Chondrocyte (in vitro differentiated cells): ENCODE measurements at places on chromosomes 1 and 21. TPM values are rescaled to one million over a fixed set of nuclear protein-coding genes. Genes with fewer than 3 reads are reported as not detected.

DNA sequence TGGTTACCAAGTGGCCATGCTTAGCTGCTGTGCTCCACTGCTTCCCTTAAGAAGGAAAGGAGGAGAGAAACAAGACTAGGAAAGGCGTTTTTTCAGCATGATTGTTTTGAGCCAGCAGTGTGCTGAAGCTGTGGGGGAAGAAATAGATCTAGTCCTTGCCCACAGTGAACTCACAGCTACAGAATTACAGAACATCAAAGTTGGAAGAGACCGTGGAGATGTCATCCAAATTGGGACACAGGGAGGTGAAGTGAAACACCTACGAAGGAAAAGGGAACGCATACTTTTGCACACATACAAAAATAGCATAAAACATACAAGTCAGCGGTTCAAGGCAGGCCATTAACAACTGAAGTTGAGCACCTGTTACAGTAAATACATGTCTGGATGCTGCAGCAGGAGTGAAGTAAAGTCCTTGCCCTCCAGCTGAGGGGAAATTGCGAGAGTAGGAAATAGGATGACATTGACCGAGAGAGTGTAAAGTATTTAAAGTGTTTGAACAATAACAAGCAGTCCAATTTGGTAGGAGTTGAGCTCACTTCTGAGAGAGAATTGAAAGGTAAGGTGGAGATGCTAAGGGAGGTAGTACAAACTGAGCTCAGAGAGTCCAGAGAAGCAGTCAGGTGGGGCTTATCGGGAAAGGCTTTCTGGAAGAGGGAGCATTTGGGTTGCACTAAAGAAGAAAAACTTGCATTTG is 55.1 kb downstream of the KIRREL1 start:
- no peak for DNase-seq

DNA sequence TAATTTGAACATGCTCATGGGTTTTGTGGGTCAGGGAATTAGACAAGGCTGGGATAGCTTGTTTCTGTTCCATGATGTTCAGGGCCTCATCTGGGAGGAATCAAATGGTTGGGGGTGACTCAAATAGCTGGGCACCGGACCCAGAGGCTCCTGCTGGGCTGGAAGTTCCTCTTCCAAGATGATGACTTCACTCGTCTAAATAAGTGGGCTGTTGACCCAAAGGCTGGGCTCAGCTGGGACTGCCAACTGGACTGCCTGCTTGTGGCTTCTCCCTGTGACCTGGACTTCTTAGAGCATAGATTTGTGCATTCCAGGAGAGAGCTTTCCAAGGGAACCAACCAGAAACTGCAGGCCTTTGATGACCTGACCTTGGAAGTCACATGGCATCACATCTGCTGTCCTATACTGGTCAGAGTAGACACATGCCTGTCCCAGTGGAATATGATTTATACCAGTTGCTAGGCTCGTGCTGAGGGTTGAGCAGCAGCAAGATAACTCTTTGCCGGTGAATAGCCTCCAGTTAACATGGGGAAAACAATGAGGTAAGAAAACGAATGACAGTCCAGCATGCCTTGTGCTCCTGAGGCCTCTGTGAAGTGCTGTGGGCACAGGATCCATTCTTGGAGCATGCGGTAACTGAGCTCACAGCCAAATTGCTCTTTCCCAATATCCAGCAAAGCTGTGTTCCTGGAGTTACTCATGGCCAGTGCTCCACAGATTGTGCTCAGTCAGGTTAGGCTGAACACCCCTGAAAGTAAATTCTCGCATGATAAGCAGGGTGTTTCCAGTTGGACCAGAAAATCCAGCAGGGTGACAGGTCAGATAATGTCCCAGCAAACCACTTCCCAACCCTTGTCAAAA is 272.9 kb upstream of the TMEM51 start:
- no peak for DNase-seq

DNA sequence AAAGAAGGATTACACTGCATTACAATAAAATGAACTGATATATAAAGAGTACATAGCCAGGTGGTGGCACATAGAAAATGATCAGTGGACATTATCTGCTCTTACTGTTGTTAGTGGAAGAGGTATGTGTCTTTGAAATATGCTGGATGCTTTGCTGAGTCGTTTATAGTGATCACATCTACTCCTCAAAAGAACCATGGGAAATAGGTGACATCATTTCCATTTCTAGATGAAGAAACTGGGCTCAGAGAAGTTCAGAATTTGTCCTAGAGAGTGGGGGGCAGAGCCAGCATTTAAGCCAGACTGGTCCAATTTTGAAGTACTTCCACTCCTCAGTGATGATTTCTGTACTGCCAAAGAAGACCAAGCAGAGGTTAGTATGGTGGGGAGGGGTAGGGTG is 34.0 kb upstream of the BACH1 start:
- no peak for DNase-seq

NBPF26 gene
- 31.4 to 35.0 TPM (median 34.2 TPM) in 3 replicates for total RNA-seq

GRCh38 chr1:228963795-228964177 is 228.5 kb downstream of the RHOU start:
- no peak for DNase-seq

OR2T2 gene
- not detected in 3 replicates for total RNA-seq

GJA4 gene
- 0.87 to 11.6 TPM (median 10.7 TPM) in 3 replicates for total RNA-seq

DPT gene
- total RNA-seq: 11.3 to 30.2 TPM (median 13.0 TPM) in 3 replicates

TCHH gene
- total RNA-seq: not detected in 3 replicates

ZNF436 gene
- total RNA-seq: 17.0 to 18.6 TPM (median 17.4 TPM) in 3 replicates

DNA sequence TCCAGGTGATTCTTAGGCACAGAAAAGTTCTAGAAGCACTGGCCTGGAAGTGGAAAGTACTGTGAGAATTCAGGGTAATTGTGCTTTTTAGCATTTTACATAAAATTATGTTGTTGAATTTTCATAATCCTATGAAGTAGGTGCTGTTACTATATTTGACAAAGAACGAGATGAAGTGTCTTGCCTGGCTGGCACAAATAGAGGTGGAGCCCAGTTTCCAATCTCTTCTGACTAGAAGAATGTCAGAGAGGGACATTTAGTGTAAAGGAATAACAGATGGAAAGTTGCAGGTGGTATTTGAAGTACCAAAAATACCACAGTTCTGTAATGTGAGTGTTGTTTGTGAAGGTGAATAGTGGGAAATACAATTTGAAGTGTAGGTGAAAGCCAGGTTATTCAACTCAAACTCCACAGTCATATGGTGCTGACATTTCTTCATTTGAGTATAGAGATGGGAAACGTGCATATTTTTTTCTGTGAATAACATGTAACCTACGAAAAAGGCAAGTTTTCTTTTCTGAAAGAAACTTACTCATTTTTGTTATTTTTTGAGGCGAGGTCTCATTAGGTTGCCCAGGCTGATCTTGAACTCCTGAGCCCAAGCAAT is 3.5 kb upstream of the TMCO2 start:
- no peak for DNase-seq

- DNase-seq: no peak
Measured at GRCh38 chr1:202161151-202162046, 997 bp upstream of the PTPN7 start.

NBPF20 gene
- total RNA-seq: 2.7 to 5.7 TPM (median 3.4 TPM) in 3 replicates

LCE2B gene
- total RNA-seq: not detected in 3 replicates

- DNase-seq: no peak
Measured at GRCh38 chr1:62294261-62294660, 25.0 kb downstream of the KANK4 start.

DNA sequence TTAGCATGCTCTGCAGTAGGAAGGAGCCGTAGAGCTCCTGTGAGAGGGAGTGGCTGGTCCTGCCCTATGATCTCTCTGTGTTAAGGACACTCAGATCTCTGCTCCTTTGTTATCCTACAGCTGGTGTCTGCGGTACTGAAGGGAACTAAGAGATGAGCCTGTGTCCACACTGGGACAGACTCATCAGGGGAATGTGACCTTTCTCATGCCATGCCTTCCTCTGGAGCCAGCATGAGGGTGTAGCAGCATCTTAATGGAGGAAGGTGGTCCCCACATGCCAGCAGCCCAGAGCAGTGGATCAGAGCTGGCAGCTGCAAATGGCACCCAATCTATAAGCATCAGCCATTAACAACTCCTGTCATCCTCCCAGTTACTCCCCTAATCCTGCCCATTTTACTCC is 24.7 kb upstream of the GUCA2B start:
- DNase-seq: no peak

CAPN8 gene
- not detected in 3 replicates for total RNA-seq

HCRTR1 gene
- 0.21 to 0.45 TPM in 2 of 3 replicates, not detected in the other for total RNA-seq

DNA sequence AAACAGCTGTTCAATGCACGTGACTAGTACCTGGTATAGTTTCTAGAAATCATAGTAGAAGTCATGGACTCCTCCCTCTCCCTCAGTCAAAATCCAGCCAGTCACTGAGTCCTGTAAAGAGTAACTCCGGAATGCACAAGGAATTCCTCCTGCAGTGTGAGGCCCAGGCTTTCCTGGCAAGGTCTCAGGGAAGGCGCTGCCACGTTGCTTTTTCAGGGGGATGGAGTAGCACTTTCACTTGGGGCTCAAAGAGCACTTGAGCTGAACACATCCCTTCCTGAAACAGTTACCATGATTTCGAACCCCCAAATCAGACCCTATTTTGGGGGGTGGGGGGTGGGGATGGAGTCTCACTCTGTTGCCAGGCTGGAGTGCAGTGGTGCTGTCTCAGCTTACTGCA is 26.4 kb upstream of the LRRC8D start:
- DNase-seq: no peak

ZFP69B gene
- total RNA-seq: 7.4 to 13.4 TPM (median 11.9 TPM) in 3 replicates

- DNase-seq: no peak
Measured at GRCh38 chr1:93579891-93580290, 101.7 kb downstream of the BCAR3 start.

DNA sequence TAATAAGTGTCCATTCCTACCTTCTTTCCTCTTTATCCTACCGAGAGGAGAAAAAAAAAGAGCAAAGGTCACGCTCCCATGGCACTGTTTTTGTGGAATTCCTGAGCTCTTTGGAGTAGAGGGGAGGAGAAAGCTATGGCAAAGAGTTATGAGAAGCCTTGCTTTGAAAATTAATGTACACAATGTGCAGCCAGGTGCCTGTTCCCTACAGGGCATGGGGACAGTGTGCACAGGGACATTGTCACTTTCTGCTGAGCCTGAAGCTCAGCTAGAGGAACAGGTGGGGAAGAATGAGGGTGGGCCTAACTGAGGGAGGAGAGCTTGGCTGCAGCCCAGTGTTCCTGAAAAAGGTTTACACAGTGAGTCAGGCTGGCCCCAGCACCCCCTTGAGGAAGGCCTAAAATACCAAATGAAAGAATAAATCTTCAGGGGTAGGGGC is 66.1 kb downstream of the PLXNA2 start:
- no peak for DNase-seq

DNA sequence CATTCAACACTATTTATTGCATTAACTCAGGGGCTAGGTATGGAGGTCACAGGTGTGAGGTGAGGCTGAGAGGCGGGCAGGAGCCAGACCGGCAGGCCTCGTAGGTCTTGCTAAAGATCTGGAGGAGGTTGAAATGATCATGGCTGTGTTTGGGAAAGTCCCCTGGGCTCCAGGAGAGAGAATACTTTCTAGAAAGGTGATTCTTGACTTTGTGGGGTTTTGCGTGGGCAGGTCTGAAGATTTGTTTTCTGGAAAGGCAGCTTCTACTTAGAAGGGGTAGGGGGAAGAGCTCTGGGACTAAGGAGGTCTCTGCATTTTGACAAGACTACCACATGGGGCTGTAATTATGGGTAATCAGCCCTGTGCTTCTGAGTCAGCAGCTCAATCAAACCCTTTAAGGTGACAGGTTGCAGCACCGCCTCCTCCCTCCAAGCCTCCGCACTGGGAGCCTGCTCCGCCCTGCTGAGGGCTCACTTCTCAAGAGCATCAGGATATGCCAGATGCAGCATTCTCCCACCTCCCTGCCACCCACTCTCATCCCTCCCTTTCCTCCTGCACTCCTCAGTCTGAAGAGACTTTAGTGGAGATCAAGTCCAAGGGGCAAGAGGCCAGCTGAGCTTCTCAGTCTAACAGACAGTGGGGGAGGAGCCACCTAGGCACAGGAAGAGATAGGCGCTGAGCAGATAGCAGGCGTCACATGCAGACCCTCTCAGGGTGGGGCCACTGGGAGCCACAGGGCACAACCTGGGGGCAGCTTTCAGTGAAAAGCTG is 30.5 kb downstream of the SLC30A1 start:
- no peak for DNase-seq

DNA sequence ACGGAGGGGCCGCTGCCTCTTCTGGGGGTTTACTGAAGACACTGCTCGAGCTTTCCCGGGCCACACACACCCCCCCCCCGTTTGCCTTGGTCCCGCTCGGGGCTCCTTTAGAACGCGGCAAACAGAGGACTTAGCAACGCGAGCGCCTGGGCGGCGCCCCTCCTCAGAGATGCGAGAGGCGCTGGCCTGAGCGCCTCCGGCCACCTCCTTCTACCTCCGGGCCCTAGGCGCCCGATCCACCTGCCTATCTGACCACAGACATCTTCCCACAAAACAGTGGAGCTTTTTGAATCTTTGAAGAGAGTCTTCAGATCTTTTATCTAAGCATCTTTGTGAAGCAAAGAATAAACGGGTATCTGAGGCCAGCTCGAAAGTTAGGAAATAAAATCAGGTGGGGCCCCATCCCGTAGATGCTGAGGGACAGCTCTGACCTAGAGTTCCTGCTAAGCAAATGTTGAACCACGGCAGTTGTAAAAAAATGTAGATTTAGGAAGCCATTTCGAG is 436 bp upstream of the TTLL7 start:
- DNase-seq: no peak

ZNF593OS gene
- not detected in 3 replicates for total RNA-seq

KCNQ4 gene
- 0.60 to 3.4 TPM (median 3.0 TPM) in 3 replicates for total RNA-seq

- no peak for DNase-seq
Measured at GRCh38 chr1:89918127-89918793, 76.7 kb upstream of the ZNF326 start.

DNA sequence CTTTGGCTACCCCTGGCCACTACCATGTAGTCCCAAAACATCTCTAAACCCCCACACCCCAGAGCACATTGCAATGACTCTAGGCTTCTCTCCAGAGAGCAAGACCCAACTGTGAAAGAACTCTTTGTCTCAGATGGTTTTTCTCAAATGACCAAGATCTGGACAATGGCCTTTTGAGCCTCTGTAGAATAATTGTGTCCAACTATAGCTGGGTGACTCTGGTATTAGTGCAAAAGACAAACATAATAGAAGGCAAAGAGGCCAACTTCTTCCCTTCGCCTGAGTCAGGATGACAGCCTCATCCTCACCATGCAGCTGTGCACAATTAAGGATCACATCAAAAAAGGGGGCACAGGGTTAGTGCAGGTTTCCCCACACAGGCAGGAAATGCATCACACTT is 139.6 kb downstream of the BRINP2 start:
- DNase-seq: no peak

GRCh38 chr1:84956097-84956496 is 40.8 kb downstream of the MCOLN2 start:
- no peak for DNase-seq

GNG12 gene
- total RNA-seq: 78.2 to 93.0 TPM (median 91.5 TPM) in 3 replicates

DNA sequence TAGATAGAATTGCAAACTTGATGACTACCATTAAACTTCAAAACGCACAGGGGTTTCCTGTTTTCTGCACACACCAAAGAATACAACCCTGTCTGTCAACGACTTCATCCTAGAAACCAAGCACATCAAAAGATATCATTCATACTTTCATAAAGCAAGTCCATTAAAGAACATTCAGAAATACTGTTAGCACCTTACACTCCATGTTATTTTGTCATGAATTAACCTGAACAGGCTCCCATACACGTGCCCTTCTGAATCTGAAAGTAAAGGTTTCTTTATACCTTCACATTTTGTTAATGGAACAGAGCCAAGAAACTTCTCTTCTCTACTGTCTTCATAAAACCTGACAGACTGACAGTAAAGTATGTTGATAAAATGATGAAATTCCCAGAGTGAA is 46.1 kb downstream of the PUM1 start:
- no peak for DNase-seq

LHX8 gene
- total RNA-seq: not detected in 3 replicates

GRCh38 chr1:39525366-39526165 is 34.1 kb downstream of the BMP8A start:
- DNase-seq: peak; percentile 58

KCND3 gene
- total RNA-seq: 0.77 to 3.6 TPM (median 0.99 TPM) in 3 replicates

SPATA46 gene
- not detected in 3 replicates for total RNA-seq

- no peak for DNase-seq
Measured at GRCh38 chr1:51897699-51898031, 19.1 kb upstream of the NRDC start.
